ENCODE measurements at places on chromosomes 11 and 22.

GRCh38 chr11:64534391-64534801 lies 56.6 kb upstream of the SLC22A12 start:
- DNase-seq = no peak

DNA sequence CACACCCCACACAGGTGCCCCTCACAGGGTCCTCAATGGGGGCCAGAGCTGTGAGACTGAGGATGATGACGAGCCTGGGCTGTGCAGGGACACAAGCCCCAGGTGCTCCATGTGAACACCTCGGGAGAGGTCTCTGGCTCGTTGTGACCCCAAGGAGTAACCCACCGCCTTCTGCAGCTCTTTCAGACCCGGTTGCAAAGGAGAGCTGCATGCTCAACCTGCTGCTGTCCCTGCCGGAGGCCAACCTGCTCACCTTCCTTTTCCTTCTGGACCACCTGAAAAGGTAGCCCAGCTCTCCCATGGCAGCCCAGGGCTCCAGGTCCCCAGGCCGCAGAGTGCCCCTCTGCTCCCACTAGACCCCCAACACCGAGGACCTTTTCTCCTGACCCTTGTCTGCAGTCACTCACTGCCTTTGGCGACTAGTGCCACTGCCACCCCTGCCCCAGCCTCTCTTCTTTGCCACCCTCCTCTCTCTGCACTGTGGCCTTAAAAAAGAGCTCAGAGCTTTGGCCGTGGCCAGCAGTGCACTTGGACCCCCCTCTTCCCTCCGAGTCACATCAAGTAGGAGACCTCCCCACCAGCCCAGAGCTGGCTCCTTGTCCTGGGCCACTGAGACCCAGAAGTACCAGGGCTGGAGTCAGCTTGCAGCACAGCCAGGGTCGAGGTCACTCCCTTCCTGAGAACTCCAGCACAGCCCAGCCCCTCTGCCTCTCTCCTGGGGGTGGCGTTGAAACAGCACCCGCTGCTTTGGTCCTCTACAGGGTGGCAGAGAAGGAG lies 133.7 kb downstream of the BCR start:
- DNase-seq = no peak

- no peak for DNase-seq
These were observed 1.1 kb downstream of the RBFOX2 start for GRCh38 chr22:36027579-36027934.

DNA sequence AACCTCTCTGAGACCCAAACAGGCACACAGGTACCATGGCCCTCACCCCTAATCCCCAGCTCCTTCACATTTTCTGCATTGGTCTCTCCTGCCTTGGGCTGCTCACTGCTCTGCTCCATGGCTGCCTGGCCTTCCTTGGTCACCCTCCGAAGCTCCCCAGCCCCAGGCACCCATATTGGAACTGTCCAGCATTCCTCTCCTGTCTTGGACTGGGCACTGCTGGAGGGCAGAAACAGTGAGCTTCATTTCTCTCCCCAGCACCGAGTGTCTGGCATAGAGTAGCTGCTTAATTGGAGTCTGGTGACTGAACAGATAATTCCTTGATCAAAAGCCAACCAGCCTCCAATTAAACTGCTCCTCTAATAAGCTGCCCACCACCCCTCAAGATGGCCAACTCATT lies 13.2 kb downstream of the PLEKHA7 start:
- DNase-seq = no peak

GRCh38 chr11:80726236-80726635 lies 1285.4 kb upstream of the TENM4 start:
- no peak for DNase-seq

GRCh38 chr11:70886676-70887541 lies 365.5 kb downstream of the SHANK2 start:
- DNase-seq = no peak

- no peak for DNase-seq
These were observed 107.9 kb upstream of the BMAL1 start for GRCh38 chr11:13169709-13170108.

- DNase-seq = no peak
These were observed 12.2 kb downstream of the TKFC start for GRCh38 chr11:61345170-61345610.

DNA sequence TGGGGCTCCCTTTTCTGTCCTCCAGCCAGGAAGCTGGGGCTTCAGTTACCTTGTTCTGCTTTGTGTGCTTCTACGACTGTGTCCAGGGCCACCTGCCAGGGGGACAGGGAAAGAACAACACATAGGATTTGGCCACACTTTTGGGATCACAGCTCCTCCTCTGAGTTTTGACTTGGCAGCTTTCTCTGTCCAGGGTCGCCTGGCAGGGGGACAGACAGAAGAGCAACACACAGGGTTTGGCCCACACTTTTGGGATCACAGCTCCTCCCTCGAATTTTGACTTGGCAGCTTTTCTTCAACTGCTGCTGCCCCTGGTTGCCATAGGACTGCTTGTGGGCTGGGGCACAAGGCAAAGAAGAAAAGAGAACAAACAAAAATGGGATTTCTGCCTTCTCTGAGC lies 19.1 kb downstream of the INCENP start:
- DNase-seq = peak; percentile 2

DNA sequence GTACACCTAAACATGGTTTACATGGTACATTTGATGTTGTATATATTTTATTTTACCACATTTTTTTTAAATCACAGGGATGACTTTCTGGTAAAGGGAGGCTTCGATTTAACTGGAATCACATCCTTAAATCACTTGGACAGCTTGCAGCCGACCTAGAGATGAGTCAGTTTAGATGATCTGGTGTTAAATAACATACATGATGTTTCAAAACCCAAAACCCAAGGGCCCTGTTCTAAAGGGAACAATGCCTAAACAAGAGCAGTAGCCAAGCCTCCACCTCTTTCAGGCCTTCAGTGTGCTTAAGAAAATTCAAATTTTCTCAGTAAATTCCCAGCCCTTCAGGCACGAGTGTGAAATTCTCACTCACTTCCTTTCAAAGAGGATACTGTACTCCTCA lies 108.8 kb downstream of the WT1 start:
- DNase-seq = no peak

- no peak for DNase-seq
These were observed 117.3 kb upstream of the TEAD1 start for GRCh38 chr11:12556788-12557384.

GRCh38 chr11:61805146-61805545 lies 11.7 kb downstream of the FADS1 start:
- no peak for DNase-seq

DNA sequence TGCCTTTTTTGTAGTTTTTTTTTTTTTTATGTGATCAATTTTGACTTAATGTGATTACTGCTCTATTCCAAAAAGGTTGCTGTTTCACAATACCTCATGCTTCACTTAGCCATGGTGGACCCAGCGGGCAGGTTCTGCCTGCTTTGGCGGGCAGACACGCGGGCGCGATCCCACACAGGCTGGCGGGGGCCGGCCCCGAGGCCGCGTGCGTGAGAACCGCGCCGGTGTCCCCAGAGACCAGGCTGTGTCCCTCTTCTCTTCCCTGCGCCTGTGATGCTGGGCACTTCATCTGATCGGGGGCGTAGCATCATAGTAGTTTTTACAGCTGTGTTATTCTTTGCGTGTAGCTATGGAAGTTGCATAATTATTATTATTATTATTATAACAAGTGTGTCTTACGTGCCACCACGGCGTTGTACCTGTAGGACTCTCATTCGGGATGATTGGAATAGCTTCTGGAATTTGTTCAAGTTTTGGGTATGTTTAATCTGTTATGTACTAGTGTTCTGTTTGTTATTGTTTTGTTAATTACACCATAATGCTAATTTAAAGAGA lies 12.5 kb downstream of the CCND1 start:
- DNase-seq = no peak

DNA sequence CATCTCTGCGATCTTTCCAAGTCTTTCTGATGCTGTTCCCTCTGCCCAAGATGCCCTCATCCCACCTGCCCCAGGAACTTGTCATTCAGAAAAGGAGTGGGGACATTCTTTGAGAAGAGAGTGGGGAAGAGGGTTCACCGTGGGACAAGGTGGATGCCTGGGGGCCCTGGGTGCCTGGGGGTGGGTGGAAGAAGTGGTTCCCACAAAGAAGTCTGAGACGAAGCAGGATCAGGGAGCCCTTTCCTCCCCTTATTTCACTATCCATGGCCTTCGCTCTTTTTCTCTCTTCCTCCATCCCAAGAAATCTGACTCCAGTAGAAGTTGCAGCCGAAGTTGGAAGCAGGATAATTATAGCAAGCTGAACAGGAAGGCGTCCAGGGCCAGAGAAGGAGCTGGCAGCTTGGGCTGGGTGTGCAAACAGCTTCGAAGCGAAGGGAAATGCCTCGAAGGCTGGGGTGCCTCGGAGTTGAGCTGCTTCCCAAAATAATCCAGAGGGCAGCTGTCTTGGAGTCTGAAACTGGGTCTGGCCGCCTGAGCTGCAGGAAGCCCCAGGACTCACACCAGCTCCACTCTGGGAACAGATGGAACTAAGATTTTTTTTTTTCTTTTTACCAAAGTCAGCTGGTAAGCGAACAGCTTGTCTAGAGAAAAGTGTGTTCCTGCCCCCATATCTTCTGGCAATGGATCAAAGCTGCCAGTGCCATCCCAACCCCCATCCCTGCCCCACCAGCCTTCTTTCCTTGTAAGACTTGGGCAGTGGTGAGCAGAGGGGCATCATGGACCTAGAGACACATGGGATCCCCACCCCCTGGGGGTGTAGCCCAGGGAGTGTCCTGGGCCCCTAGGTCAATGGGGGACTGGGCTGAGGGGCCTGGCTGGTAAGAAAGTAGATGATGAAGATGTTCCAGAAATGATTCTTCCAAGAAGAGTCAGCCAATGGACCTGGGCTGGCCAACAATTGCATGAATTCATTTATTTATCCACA lies 31.5 kb downstream of the PARVG start:
- no peak for DNase-seq

- DNase-seq = no peak
These were observed 5.9 kb downstream of the SLC17A6 start for GRCh38 chr11:22344081-22344480.

DNA sequence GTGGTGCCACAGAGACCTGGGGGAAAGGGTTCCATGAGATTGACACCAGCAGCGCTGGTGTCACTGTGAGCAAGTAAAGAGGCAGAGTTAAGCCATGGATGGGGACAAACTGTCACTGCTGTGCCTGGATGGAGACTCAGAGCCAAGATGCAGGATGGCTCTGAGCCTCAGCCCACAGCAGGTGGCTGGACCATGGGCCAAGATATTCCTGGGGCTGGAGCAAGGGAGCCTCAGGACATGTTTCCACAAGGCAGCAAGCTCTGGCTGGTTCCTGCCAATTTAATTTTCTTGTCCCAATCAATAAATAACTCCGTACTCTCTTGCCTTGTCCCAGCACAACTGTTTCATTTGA lies 23.0 kb downstream of the MYO18B start:
- no peak for DNase-seq
